ENCODE measurements at places on chromosomes 11 and 22.

GRCh38 chr11:844693-845644, 2.3 kb downstream of the TSPAN4 start:
- DNase-seq, result no peak

DNA sequence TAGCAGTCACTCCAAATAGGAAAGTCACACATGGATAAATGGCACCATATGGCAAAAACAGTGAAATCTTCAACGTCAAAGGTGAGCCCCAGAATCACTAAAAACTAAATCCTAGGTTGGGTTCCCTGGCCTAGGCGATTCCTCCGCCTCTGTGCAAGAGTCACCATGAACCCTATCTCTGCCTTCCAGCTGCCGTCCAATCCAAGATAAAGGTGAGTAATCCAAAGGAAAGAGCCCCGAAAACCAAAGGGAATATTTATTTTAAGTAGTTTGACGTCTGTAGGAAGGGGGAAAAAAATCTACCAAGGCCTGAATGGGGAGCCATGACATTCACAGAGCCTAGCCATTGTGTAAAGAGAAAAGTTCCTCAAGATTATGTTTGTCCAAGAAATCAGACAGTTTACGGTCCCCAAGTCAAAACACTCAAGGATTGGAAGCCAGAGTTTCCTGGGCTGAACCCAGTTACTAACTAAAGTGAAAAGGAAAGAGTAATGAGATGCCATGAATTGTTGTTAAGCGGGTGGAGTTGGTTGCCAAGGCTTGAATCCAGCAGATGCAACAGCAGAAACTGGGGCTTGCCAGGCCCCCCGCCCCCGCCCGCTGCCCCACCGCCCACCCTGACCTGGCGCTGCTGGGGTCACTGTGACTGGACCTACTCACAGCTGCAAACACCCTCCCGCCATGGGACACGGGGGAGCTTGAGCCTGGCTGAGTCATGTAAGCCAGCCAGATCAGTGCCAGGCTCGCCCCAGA, 39.7 kb upstream of the ETS1 start:
- no peak for DNase-seq

DNA sequence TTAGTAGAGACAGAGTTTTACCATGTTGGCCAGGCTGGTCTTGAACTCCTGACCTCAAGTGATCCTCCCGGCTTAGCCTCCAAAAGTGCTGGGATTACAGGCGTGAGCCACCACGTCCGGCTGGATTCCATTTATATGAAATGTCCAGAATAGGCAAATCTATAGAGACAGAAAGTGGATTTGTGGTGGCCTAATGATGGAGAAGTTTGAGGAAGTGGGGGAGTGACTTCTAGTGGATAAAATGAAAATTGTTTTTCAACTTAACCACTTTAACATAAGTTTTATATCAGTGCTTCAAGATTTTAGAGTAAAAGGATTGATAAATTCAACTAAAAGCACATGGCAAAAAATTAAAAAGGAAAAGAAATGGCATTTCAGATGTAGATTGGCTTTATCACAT, 66.2 kb downstream of the HIPK3 start:
- no peak for DNase-seq

DNA sequence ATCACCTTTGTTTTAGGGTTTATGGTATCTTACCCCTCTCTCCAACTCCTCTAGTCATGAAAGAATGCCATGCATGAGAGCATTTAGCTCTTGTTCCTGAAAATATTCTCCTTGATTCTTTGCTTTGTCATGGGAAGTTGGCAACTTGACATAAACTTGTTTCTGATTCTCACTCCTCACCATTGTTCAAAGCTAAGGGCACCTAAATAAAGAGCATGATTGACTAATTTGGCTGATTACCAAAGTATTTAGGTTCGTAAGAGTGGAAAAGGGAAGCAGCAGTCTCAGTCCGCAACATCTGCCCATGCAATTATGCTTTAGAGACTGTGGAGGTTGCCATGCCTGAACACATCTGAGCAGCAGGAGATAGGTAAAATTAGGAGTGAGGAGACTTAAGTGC, 26.4 kb downstream of the OR52K1 start:
- no peak for DNase-seq

- DNase-seq, result no peak
Measured at GRCh38 chr11:70669871-70670675, 271.7 kb downstream of the CTTN start.

- DNase-seq, result no peak
Measured at GRCh38 chr11:45294499-45294898, 8.4 kb upstream of the SYT13 start.

- DNase-seq, result no peak
Measured at GRCh38 chr11:92552942-92553341, 328.3 kb downstream of the FAT3 start.

DNA sequence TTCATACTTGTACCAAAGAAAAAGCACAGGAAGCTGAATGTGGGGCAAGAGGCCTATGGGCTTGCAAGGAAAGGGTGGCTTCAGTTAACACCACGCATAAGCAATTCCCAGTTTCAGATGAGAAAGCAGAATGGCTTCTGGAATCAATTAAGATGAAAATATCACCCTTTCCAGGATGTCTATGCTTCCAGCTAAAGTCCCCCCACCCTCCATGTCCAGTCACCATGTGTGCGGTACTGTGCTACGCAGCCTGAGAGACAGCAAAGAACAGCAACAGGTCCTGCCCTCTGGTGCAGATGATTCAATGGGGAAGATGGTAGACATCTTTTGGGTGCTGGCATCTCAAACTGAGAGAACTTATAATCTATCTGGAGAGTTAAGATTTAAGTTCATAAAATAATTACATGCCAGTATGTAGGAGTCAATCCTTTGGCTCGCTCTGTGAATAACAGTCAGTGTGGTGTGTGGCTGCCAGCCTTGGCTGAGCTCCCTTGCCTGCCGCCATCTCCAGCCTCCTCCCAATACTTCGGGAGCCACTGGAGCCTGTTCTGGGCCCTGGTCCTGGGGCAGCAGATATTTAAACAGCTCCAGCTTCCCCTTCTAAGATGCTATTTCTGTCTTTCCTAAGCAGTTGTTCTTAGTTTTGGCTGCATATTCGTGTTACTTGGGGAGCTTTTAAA, 44.5 kb downstream of the ME3 start:
- no peak for DNase-seq

DNA sequence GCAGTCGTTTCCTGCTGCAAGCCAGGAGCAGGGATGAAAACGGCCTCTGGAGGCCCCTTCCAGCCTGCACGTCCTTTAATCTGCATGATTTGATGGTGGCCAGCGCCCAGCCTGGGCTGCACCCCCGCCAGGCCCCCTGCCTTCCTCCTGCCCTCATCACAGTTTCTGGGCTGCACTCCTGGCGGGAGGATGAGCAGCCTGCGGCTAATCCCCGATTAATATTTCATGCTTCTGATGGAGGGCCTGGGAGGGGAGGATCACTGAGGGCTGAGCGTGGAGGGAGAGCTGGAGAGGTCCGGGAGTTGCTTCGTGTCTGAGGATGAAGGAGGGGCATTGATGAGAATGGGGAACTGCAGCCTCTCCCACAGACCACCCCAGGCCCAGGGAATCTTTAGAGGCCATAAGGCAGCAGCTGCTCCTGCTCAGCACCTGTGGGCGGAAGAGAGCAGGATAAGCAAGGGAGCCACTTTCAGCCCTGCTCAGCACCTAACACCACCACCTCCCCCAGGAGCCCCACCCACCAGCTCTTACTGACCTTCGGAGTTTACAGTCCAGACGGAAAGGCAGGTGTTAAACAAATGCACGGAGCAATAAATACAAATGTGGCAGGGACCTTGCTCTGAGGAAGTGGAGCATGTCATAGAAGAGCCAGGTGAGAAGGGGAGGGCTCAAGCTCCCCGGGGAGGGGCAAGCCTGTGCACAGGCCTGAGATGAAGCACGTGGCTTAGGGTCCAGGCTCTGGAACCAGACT, 135.0 kb upstream of the NECTIN1 start:
- DNase-seq, result no peak

DNA sequence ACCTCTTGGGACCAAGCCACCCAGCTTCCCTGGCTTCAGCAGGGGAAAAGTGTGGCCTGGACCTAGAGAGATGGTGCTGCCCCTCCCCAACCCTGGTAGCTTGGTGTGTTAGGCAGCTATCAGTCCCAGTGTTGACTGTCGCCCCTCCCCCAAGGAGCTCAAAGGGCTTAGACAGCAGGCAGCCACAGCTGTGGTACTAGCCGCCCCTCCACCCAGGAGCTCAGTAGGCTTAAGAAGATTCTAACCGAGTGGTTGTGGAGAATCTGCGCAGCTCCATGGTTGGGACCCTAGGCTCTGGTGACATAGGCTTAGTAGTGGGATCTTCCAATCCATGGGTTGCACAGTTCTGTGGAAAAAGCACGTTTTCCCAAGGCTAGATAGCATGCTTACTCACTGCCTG, 458.4 kb upstream of the LRRC4C start:
- DNase-seq, result no peak

- no peak for DNase-seq
Measured at GRCh38 chr11:11359611-11360010, 6.6 kb upstream of the CSNK2A3 start.

GRCh38 chr22:23816156-23816976, 22.4 kb downstream of the DERL3 start:
- no peak for DNase-seq

DNA sequence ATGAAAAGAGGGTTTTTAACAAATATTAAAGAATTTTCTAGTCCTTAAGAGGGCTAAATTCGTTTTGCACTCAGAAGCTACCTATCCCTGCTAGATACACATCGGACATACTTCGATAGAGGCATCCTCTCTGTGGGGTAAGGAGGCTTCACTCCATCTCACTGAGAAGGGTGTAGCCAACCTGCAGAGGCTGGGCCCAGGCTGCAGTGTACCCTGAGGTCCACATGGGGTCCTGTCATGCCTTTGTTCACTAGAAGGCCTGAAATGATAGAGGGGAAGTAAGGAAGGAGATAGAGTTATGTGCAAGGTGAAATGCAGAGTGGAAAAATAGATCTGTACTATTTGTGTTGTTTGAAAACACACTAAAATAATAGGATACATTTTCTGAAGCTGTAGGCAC, 45.6 kb downstream of the IGSF9B start:
- DNase-seq, result no peak

- DNase-seq, result peak; percentile 27
Measured at GRCh38 chr11:107563702-107564101, 1.8 kb downstream of the ALKBH8 start.

DNA sequence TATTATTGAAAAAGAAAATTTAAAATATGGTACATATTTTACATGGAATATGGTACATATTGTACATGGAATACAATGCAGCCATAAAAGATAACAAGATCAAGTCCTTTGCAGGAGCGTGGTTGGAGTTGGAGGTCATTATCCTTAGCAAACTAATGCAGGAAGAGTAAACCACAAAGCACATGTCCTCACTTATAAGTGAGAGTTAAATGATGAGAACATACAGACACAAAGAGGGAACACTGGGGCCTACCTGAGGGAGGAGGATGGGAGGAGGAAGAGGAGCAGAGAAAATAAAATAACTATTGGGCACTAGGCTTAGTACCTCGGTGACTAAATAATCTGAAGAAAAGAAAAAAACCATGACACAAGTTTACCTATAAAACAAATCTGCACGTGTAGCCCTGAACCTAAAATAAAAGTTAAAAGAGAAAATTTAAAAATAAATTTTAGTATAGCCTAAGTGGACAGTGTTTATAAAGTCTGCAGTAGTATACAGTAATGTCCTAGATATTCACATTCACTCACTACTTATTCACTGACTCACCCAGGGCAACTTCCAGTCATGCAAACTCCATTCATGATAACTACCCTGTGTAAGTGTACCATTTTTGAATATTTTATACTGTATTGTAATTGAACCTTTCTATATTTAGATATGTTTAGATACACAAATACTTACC, 204.4 kb downstream of the FAM76B start:
- DNase-seq, result no peak

DNA sequence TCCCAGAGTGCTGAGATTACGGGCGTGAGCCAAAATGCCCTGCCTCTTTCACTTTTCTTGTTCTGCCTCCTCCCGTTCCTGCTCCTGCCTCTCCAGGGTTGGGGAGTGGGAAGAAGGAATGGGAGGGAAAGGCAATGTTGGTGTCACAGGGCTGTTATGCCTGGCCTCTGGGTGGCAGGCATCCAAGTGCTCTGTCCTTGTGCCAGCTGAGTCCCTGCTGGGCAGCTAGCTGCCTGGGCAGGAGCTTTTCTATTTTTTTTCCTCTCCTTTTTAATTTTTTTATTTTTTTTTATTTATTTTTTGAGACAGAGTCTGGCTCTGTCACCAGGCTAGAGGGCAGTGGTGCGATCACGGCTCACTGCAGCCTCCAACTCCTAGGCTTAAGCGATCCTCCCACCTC, 4.1 kb upstream of the SAC3D1 start:
- no peak for DNase-seq

Data from stimulated activated CD4-positive, alpha-beta T cell treated with anti-CD3 and anti-CD28 coated beads, Interleukin-4, amount 100 ng/mL, for 24 hours (primary cell).